IMR-90 (cell line): ENCODE measurements at places on chromosomes 2 and 18.

DNA sequence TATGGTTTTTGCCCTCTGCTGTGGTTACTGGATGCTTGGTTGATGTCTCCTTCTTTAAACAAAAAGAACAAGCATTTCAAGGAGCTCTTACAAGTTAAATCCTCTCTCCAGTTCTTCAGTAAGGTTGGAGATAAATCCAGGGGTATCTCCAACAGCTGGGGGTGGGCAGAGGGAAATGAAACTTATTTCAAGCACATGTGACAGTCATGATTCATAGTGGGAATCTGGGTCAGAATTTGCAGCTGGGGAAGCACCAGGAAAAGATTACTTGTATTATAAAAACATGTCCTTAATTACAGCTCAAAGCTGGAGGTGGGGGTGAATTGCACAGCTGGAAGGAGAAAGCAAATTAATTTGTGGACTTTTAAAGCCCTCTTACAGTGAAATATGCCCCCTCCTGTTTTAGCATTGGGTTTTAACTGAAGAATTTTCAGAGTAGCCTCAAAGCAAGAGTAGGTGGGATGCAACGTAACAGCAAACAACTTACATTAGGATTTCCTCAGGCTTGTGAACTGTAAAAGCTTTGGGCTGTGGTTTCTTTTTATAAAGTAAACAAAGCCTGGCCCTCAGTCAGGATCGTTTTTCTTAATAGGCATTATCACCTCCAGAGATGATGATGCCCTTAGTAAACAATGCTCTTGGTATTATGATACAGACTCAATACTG is 596.4 kb downstream of the NYAP2 start:
- peak; percentile 76 for DNase-seq

DNA sequence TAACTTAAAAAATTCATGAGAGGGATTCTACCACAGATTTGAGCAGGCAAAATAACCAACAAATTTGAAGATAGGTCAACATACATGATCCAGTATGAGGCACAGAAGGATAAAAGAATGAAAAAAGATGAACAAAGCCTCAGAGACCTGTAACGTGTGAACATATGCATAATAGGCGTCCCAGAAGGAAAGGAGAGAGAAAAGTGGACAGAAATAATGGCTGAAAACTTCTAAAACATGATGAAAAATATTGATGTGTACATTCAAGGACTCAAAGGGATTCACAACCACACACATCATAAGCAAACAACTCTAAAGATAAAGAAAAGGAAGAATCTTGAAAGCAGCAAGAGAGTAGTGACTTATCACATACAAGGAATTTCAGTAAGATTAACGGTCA is 100.1 kb upstream of the PARD3B start:
- DNase-seq: no peak

DNA sequence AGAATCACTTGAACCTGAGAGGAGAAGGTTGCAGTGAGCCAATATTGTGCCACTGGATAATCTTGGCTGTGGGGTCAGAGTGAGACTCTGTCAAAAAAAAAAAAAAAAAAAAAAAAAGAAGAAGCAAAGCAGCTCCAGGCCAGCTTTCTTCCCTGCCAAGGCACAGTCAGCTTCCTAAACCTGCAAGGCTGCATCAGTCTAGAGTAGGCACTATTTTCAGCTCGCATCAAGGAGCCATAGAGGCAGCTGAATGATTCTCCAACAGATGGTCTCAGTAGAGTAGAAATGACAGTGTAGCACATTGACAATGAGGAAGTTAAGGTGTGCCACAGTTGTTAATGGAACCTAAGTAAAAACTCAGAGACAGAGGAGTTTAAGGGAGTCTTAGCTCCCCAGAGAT is 35.6 kb downstream of the BMP10 start:
- DNase-seq: no peak

- peak; percentile 91 for DNase-seq
Measured at GRCh38 chr2:189179570-189179950, at the start of gene COL5A2. TSS of gene COL5A2 (minus strand) at chr2:189179761. CDS start at chr2:189179604, 157 bp downstream.

DNA sequence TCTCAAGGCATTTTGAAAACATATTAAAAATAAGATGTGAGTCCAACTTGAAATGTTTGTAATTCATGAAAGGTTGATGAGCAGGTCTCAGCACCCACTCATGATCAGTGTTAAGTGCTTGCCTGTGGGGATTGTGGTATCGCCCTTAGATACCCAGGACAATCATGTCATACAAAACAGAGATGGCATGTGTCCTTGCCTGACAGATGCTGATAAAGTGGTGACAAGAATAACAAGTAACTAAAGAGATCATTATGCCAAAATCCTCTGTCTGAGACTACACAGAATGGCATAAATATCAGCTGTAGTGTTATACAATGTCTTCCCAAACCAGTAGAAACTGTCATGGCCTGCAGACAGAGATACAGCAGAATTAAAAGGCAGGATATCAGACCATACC is 930.3 kb downstream of the SUCLG1 start:
- no peak for DNase-seq

GRCh38 chr2:128369602-128370467 is 51.2 kb upstream of the HS6ST1 start:
- DNase-seq: no peak

- DNase-seq: no peak
Measured at GRCh38 chr2:147634826-147635225, 210.0 kb upstream of the ACVR2A start.

- no peak for DNase-seq
Measured at GRCh38 chr2:57850415-57851130, 196.0 kb upstream of the VRK2 start.

DNA sequence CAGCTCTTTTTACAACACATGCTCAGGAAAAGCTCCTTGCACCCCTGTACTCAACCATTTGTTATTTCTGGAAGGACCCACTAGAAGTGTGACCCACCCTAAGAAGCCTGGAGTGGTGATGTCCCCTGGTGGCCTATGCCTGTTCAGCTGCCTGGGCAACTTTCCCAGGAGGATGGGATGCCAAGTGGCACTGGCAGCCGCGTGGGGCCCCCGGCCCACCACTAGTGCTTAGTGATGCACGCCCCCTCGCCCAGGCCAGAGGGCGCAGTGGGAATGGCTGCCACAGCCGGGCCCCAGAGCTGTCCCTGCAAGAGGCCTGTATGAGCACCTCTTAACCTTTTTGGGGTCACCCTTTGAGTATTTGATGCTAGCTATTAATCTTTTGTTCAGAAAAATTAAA is 18.1 kb downstream of the IMPA2 start:
- DNase-seq: no peak

DNA sequence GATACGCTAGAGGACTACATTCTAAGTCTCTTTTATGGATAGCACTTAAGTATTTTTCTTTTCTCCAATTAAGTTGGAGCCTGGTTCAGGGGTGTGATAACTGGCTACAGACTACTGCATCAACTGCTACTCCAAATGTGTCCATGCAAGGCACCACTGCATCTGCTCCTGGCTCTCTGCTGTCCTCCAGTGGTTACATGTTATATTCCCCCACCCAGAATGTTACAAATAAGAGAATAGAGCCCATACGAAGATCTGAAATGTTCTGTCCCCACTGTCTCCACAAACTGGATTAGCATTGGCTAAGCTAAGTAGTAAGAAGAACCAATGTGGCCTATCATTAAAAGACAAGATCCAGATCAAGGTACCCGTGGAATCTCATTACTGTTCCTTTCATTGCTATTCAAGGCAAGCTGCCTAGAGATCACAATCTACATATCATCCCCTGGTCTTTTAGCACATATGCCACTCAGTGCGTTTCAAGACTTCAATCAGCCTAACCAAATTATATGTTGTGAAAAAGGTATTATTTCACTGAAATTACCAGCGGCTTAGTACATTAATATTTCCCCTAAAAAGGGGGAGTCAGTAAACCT is 308.3 kb upstream of the SLC8A1 start:
- DNase-seq: peak; percentile 69

GRCh38 chr2:152343426-152343825 is 8.5 kb downstream of the FMNL2 start:
- DNase-seq: no peak

DNA sequence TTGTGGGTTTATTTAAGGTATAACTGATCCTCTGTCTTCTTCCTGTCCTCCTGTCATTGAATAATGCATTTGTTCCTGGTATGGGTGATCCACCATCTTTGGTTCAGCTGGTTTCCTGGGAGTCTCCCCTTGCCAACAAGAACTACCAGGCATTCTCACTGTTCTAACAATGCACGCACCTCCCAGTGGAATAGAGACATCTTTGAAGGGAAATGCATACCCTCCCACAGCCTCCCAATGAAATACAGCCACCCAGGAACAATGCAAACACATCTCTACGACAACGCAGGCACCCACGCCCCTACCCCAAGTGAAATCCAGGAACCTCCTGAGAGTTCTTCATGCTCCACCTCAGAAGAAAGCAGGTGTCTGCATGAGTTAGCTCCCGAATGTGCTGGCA is 318.0 kb downstream of the SOX11 start:
- no peak for DNase-seq

- no peak for DNase-seq
Measured at GRCh38 chr2:52414561-52415295, 1352.9 kb upstream of the CHAC2 start.

GRCh38 chr2:64814007-64814406 is 160.3 kb upstream of the SERTAD2 start:
- no peak for DNase-seq

DNA sequence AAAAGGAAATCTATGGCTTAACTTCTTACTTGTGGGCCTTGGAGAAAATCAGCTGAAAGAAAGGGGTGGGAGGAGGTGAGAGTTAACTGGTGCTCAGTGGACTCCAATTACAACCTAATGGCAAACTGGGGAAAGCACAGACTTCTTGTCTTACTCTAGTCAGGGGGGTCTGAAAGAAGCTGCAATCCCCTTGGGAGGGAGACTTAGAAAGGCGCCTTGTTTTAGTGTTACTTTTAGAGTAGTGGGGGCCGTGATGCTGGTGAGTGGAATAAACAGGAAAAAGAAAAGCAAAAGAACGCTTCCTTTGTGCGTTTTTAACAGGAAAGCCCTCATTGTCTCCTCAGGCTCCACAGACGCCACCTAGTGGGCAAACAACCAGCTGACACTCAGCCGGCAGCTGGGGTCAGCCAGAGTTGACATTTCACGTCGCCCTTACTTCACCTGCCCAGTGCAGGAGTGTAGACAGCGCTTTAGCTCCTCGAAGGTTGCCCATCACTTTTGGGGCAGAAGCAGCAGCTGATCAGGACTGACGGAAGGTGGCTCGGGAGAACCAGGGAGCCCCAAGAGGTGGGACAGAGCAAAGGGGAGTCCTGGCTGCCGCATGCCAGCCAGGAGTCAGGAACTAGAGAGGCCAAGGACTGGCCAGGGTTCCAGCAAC is 55.9 kb upstream of the GORASP2 start:
- DNase-seq: peak; percentile 59

DNA sequence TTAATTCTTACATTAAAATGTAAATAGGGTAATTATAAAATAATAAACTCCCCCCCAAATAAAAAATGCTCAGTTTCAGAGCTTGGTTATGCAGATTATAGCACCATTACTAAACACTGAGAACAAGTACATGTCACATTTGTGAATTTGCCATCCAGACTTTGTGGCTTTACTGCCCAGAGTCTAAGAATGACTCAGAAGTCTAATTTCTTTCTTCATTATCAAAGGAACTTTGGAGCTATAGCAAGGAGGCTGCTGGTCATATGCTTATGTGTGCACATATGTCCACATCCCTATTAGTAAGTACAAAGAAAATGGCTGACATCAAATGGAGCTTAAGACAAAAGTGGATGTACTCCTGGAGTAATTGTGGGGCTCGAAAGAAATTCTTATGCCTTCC is 248.5 kb upstream of the SESTD1 start:
- DNase-seq: peak; percentile 2

GRCh38 chr2:190376591-190377245 is 31.4 kb upstream of the MFSD6 start:
- DNase-seq: no peak

DNA sequence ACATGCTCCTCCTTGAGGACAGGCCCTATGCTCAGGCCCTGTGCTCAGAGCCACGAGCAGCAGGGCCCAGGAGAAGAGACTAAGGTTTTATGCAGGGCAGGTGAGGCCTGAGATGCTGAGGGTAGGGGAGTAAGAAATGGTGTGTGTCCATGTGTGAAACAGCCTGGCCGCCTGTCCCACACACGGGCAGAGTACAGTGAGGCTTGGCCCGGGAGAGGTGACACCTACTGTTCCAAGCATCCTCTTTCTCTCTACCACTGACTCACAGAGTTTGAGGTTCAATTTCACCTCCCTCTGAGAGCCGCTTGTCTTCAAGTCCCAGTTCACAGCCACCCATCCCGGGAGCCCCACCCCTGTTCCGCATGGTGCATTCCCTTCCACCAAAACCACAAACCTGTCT is 54.1 kb downstream of the ADNP2 start:
- no peak for DNase-seq

GRCh38 chr2:134722728-134723127 is 3.9 kb upstream of the TMEM163 start:
- no peak for DNase-seq

DNA sequence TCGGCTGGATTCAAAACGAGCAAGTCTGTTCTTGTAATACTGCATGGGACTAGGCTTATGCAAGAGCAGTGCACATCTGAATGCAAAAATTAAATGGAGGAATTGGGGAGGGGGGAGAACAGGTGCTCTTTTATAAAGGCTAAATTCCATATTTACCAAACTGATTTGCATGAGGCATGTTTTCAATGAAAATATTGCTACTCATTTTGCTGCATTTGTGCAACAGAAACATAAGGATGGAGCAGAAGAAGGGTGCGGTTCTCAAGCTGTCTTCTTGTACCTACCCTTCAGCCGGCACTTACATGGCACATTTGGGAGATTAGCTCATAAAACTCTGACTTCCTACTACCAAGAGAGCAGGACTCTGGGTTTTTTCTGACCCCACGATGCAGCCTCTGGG is 256.4 kb downstream of the CDCA7 start:
- no peak for DNase-seq

DNA sequence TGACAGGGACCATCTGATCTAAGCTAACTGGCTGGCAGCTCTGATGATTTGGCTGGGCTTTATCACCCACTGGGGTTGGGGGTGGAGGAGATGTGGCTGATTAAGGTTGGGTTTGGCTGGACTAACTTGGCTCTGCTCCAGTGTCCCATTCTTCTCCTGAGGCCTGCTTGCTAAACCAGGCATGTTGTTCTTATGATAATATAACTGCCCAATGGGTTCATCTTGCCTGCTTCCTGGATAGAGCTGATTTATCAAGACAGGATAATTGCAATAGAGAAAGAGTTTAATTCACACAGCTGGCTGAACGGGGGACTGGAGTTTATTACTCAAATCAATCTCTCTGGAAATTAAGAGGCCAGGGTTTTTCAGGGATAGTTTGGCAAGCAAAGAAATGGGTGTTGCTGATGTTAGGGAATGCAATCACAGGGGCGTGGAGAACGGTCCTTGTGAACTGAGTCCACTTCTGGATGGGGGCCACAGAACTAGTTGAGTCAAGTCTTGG is 150.4 kb downstream of the PTH2R start:
- no peak for DNase-seq

- DNase-seq: no peak
Measured at GRCh38 chr2:85137156-85137555, 4.0 kb downstream of the TCF7L1 start.

DNA sequence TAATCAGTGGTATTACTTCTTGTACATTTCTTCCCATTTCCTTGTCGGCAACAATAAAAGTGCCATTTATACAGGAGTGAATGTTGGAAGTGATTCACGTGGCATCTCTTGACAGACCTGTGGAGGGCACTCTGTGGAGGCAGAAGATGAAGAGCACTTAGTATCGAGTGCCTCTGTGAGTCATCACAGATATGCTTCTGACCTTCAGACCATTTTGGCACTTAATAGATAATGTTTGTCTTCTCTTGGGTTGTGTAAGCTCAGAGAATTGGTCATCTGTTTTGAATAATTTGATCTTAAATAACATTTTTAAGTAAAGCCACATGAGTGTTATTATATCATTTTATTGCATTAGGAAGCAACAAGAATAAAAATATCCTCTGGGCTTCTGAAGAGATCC is 305.5 kb downstream of the PTPRM start:
- peak; percentile 62 for DNase-seq

- peak; percentile 82 for DNase-seq
Measured at GRCh38 chr2:67840460-67841068, 222.2 kb downstream of the C1D start.
